ENCODE measurements at places on chromosomes 16 and 17.
A peak's percentile ranks its signal among the peaks of the same experiment; 100 is the strongest.

DNA sequence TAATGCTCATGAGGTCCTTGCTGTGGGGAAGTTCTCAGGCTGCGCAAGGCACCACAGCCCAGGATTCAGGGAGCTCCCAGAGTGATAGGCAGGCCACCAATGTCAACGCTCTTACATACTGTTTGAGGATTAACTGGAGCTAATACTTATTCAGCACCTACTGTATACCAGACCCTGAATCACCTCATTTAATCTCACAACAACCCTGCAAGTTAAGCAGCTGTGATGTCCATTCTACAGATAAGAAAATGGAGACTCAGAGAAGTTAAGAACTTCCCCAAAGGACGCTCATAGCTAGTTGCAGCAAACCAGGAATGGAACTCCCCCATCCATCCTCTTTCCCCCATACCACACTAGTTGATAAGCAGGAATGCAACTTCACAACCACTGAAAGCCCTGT lies 25.5 kb upstream of the CCR7 start:
- DNase-seq = no peak

GRCh38 chr16:4314532-4315185 lies 1.2 kb upstream of the GLIS2 start:
- no peak for DNase-seq

DNA sequence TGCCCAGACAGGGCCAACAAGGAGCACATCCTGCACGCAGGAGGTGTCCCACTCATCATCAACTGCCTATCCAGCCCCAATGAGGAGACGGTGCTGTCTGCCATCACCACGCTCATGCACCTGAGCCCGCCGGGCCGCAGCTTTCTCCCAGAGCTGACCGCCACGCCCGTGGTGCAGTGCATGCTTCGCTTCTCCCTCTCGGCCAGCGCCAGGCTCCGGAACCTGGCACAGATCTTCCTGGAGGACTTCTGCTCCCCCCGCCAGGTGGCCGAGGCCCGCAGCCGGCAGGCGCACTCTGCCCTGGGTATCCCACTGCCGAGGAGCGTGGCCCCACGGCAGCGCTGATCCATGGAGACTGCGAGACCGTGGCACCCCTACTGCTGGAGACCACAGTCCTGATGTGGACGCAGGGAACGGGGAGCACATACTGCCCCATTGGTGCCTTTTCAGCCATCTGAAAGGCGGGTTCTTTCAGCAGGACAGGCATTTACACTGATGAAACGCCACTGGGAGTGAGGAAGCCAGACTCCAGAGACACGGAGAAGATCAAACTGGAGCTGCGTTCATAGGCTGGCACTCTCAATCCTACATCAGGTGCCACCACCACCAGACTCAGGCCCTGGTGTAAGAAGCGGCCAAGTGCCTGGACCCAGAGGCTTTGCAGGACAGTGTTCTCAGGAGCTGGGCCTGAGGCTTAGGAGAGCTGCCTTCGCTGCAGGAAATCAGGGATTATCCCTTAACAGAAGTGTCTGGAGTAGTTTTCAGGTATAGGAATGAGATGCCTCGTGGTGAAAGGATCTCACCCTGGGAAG lies 2.6 kb downstream of the NT5C start:
- no peak for DNase-seq

GRCh38 chr16:13084331-13084730 lies 182.9 kb downstream of the SHISA9 start:
- DNase-seq = no peak

DNA sequence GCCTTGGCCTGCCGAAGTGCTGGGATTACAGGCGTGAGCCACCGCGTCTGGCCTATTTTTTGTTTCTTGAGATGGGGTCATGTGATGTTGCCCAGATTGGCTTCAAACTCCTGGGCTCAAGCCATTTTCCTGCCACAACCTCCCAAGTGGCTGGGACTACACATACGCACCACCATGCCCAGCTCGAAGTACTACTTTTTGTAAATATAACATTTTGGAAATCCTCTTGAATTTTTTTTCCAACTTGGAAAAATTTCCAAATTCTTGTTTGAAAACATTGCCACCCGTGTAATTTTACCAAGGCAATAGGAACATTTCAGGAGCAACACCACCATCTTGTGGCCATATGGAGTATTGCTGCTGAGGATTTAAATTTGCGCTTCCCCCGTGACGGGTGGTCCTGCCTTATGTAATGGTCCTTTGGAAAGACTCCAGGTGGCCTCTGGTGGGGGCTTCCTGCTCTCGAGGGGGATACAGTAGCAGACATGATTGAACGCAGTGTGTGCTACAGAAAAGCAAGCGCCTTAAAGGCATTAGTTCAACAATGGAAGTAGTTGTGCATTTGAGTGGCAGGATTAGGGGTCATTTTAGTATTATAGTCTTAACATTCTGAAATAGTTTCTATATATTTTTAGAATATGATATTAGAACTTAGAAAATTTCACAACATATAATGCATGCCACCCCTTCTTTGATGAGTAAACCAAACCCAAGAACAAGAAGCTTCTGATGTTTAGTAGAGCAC lies 8.0 kb downstream of the FLYWCH1 start:
- no peak for DNase-seq

- DNase-seq = no peak
These were observed 3.4 kb downstream of the CEP295NL start for GRCh38 chr17:78899361-78900260.

- DNase-seq = no peak
These were observed 16.6 kb upstream of the PMFBP1 start for GRCh38 chr16:72188541-72188940.

DNA sequence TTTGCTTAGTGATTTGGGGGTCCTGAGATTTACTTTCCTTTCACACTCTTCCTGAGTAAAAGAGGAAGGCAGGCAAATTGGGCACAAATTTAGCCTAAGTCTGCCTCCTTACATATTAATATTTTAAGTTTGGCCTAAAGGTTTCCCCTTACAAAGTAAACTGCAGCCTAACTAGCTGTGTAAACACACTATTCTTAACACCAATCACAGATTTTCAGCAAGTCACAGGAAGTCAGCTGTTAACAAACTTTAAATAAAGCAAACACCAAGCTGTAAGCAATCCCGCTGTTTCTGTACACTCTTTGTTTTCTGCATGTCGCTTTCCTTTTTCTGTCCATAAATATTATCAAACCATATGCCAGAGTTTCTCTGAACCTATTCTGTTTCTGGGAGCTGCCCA lies 45.1 kb upstream of the ABCC11 start:
- DNase-seq = no peak

- no peak for DNase-seq
These were observed 34.9 kb upstream of the ENDOV start for GRCh38 chr17:80380068-80380467.

DNA sequence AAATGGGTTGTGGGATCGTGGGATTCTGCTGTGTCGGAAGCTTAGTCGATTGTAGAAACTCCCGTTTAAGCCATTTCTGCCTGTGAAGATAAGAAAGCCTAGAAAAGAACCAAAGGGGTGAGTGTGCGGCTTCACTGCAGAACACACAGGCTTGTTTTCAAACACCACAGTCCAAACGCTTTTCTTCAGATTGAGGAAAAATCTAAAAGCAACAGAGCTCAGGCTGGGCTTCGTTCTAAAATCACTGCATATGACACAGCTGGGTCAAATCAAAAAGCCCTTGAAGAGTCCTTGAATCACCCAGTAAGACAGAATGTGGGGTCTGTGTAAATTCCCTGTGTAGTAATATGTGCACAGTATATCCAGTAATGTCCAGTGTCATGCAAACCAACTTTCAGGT lies 25.7 kb downstream of the NUBP1 start:
- DNase-seq = no peak

GRCh38 chr17:13513039-13513405 lies 88.7 kb downstream of the HS3ST3A1 start:
- DNase-seq = no peak

DNA sequence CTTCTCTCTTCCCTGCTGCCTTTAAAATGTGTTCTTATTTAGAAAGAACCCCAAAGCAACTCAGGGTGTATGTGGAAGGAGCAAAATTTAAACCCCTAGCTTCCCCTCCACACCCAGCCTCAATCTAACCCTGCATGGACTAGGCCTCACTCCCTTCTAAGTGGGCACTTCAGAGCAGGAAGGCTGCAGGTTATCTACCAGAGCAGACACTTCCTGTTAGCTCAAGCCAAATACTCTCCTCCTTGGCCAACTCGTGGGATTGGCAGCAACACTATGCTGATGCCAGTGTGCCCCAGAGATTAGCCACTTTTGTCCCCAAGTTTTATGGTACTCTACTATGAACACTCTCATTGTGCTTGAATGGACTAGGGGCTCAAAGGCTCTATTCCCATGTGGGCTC lies 35.6 kb downstream of the CCDC42 start:
- DNase-seq = no peak

- no peak for DNase-seq
These were observed 64.5 kb downstream of the TANGO6 start for GRCh38 chr16:68907781-68908181.

GRCh38 chr16:54928411-54929089 lies 2.1 kb upstream of the IRX5 start:
- no peak for DNase-seq

DNA sequence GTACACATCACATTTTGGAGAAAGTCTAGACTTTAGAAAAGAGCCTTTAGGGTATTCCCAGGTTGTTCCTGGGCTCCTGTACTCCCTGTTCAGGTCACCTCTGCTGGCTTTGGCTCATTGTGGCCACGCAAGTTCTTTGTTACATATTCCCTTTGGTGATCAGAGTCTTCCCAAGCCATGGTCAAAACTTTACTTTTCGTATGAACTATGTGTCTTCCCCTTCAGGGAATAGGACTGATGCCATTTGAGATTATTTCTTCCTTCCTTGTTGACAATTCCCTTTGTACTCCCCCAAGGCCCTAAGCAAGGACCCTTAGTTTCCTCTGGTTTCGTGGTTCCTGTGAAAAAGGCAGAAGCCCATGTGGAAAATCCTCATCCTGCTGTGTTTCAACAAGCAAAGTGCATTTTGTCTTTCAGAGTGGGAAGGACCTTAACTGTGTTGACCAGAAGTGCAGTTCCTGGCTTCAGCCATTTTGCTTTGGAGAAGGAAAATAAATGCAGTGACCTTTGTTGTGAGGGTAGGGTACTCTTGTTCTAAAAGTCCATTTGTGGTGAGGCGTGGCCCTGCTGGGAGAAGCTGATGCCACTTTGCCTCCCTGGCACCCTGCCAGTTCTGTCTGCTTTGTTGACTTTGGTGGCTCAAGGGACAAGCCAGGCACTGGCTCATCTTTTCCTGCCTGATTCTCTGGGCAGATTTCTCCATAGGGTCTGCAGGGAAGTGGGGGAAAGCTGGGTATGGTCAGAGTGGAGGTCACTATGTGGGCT lies 55.1 kb downstream of the ZNRF1 start:
- no peak for DNase-seq

DNA sequence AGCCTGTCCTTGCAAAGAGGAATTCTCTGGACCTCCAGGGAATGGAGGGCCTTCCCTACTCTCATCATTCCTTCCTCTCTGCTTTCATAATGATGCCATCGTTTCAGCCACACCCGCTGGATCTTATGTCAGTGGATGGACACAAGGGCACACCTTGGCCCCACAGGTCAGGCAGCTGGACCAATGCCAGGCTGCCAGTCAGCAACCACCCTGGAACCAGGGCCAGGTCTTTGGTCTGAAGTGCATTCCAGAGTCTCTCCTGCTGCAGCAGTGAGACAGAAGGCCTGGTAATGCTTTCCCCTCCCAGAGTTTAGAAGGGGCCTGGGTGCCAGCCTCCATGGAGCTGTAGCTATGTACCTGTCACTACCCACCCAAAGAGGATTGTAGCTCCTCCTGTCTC lies 7.4 kb downstream of the C1QL1 start:
- DNase-seq = no peak

GRCh38 chr17:70017112-70017511 lies 57.9 kb upstream of the KCNJ16 start:
- DNase-seq = no peak

- peak; percentile 30 for DNase-seq
These were observed 45.4 kb upstream of the MEIOC start for GRCh38 chr17:44610871-44611270.

- no peak for DNase-seq
These were observed 26.8 kb upstream of the ENDOV start for GRCh38 chr17:80388175-80388574.

- DNase-seq = no peak
These were observed 9.5 kb upstream of the METTL22 start for GRCh38 chr16:8611886-8612600.

DNA sequence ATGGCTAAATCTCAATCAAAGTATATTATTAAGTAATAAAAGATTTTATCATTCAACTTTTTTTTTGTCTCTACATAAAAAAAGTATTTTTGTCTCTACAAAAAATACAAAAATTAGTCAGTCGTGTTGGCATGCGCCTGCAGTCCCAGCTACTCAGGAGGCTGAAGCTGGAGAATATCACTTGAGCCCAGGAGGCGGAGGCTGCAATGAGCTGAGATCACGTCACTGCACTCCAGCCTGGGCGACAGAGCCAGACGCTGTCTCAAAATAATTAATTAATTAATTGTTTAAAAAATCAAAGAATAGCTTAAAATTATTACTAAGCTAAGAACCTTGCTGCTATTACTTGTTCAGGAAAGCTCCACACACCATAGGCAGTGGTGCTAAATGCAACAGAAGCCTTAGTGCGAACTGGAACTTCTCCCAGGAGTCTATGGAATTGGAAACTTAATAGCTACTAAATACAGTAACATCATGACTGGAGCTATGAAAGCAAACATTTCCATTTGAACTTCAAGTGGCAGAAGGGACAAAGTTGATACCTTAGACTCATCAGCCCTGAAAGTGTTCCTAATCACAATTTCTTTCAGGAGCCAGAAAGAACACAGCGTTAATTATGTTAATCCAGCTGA lies 22.6 kb downstream of the ADCY9 start:
- no peak for DNase-seq

DNA sequence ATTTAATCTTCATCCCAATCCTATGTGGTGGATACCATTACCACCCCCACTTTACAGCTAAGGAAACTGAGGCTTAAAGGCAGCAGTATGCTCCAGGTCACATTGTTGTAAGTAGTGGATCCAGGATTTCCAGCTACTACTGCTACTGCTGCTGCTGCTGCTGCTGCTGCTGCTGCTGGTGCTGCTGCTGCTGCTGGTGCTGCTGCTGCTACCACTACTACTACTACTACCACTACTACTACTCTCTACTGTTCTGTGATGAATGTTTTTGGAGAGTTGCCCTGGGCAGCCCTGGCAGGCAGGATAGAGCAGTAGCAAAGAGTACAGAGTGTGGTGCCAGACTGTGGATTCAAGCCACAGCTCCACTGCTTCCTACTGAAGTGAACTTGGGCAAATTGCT lies 49.3 kb upstream of the SLC12A3 start:
- no peak for DNase-seq

DNA sequence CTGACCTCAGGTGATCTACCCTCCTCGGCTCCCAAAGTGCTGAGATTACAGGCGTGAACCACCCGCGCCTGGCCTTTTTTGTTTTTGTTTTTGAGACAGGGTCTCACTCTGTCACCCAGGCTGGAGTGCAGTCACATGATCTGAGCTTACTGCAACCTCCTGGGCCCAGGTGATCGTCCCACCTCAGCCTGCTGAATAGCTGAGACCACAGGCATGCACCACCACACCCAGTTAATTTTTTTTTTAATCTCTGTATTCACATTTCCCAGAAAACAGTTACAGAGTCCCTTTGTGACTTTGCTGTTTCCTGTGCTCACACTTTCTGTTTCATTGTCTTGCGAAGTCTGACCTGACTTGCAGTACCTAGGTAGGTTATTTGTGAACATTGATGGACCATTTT lies 2.7 kb downstream of the CLUAP1 start:
- DNase-seq = no peak

GRCh38 chr16:84583995-84584394 lies 33.9 kb downstream of the COTL1 start:
- DNase-seq = no peak

GRCh38 chr17:71667661-71668060 lies 453.2 kb upstream of the SOX9 start:
- DNase-seq = no peak
